ENCODE measurements at places on chromosomes 3 and 15.

DNA sequence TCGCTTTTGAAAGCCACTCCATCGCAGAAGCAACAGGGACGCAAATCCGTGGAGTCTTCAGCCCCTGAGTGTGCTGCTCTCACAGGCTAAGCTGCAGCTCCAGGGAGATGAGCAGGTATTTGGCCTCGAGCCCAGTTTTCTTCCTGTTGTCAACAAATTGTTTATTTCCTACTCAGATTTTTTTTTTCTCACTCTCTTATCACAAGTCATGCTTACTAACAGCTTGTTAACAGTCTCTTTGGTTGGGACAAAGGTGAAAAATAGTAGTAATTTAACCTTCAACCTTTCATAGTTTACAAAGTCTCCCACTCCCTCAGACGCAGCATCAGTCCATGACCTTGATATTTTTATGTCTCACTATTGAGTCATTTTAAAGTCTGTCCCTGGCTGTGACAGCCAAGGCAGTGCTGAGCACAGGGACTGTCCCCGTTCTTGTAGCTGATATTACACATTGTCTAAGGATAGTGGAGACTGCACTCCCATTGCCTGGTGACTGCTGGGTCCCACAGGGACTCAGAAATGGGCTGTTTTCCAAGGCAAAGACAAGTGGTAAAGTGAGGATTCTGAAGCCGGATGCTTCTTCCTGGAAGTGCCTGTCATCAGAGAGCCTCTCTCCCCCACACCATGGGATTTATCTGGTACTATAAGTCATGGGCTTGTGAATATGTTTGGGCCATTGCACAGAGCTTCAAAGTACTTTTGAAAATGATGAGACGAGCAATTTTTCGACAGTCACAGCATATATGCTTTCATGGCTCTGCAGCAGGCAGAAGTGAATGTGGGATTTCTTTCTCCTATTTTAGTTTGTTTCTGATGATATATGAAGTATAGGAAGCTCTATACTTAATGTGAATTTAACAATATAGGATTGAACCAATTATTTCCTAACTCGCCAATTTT is 59.8 kb upstream of the UNC13C start:
- DNase-seq, result peak; percentile 18

GRCh38 chr3:171282041-171282440 is 178.2 kb downstream of the TNIK start:
- no peak for DNase-seq

DNA sequence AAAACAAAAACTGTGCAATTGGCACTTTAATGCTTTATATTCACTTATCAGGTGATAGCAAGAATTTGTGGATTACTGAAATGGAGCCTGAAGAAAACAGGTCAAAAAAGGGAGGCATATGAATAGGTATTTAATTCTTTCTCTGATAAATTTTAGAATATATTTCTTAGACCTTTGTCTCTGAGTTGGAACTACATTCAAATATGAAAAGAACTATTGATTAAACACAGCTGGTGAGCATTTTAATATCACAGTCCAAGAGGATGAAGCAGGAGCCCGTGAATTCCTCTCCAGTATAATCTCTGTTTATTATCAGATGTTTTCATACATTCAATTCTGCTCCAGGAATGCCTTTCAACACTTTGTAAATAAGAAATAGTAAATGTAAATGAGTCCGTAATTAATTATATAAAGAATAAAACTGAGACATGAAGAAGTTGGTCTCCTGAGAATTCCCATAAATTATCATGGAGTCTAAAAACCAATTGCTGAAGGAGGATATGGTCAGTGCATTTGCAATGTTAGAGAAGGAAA is 86.3 kb upstream of the ARHGEF26 start:
- no peak for DNase-seq

GRCh38 chr15:36878684-36879262 is 221.6 kb downstream of the MEIS2 start:
- DNase-seq, result peak; percentile 55

- no peak for DNase-seq
Observed at GRCh38 chr3:17087509-17087908, 202.8 kb downstream of the PLCL2 start.

DNA sequence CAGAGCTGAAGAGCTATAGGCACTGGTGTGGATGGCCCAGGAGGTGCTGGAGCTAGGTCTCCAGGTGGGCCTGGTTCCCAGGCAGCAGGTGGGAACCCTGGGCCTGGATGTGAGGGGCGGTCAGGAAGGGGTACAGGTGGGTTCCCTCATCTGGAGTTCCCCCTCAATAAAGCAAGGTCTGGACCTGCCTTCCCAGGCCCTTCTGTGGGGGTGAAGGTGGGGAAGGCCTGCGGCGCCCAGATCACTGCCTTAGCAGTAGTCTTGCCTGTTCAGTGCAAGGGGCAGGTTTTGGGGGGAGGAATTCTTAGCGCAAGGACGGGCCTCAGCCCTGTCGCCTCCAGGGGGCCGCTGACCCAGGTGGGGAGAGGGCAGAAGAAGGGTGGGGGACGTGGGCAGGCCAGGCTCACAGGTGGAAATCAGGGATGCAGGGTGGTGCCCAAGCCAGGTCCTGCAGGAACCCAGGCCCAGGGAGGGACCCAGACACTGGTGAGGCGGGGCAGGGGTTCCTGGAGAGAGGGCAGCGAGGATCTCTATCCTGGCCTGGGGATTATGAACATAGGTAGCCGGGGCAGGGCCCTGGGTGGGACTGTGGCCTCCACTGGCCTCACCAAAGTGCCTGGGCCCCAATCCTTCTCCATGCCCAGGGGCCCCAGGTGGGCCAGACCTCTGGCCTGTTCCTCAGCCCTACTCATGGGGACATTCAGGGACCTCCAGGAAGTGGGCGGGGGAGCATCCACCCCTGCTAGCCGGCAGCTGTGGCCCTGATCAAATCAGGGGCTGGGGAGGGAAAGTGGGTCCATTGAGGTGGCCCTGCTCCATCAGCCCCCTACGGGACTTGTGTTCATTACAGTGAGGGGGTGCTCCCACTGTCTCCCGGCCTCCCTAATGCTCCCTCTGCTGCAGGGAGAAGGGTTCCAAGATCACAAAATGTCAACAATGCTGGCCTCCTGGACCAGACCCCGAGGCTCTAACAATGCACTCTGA is 25.3 kb downstream of the HDAC11 start:
- DNase-seq, result no peak

- DNase-seq, result no peak
Observed at GRCh38 chr15:20368974-20369373, 172.6 kb downstream of the GOLGA6L6 start.

Data from H7 (cell line).